RKO (cell line): ENCODE measurements at places on chromosomes 1 and 21.
A peak's percentile ranks its signal among the peaks of the same experiment; 100 is the strongest.

- no peak for DNase-seq
Observed at GRCh38 chr1:235724730-235725129, 75.1 kb upstream of the GNG4 start.

DNA sequence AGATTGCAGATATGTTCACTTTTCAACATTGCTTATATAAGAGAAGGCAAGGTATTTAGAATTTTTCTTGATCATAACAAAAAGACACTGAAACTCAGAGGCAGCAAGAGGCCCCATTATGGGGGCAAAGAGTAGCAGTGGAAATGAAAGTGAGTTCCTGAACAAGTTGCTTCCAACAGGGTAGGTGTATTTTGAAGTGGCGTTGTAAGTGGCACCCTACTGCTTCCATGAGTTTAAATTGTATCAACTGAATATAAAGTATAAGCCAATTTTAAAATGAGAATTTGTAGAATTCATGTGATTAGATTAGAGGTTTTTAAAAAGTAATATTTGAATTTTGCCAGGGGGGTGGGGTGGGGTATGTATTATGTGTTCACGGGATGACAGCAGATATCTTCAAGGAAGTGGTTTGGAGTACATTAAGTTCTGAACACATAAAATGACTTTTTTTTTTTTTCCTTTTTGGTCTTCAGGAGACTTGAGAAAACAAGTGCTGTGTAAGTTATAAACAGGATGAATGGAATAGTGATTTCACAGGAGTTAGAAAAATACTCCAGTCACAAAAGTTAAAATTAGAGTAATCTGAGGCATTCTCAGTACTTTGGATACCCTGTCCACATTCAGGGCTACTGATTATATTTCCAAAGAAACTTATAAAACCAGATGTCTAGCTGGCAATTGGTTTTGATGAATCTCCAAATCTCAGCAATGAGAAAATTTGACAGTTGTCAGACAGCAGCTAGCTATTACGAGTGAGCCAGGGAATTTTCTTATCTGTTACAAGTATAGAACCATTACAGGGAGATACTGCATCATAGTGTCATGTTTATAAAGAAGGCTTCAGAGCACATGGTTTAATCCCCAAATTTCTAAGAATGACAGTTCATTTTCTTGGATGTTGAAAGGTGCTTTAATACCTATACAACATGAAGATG lies 182.0 kb downstream of the ST6GALNAC3 start:
- DNase-seq, result no peak

GRCh38 chr1:89844241-89844807 lies 23.5 kb downstream of the LRRC8D start:
- DNase-seq, result peak; percentile 22

GRCh38 chr1:242216368-242216767 lies 217.5 kb upstream of the MAP1LC3C start:
- no peak for DNase-seq

DNA sequence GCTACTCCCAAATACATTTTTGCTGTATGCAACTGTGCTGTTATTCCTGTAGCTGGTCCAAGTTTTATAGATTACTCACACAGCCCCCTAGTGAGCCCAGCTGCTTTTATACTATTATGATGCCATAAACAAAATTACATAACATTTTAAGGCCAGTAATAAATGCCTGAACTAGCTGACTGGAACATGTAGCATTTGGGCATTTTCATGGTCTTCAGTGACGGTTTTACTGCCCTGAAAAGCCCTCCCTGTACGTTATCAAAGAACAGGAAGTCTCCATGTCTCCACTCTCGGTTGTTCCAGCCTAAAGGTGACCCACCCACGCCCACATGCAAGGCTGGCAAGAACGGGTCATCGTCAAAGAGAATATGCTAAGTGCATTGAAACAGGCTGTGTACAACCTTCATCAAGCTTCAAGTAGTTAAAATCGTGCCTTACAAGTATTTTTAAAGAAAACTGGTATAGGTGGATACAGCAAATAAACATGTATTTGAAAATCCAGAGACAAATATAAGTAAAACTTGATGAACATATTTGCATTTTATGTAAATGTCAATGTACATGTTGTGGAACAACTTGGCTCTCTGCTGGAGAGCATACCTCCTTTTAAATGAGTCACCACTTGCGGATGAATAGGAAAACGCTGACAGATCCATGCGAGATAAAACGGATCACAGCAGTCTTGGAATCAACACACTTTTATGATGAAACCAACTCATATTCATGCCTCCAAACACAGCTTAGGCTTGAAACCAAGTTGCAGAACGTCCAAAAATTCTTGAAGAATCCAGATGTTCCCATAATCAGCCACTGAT lies 520.5 kb downstream of the SMYD3 start:
- no peak for DNase-seq

GRCh38 chr1:184412472-184412871 lies 25.6 kb downstream of the C1orf21 start:
- DNase-seq, result no peak

- no peak for DNase-seq
Observed at GRCh38 chr1:229139331-229140118, 131.4 kb upstream of the RAB4A start.

DNA sequence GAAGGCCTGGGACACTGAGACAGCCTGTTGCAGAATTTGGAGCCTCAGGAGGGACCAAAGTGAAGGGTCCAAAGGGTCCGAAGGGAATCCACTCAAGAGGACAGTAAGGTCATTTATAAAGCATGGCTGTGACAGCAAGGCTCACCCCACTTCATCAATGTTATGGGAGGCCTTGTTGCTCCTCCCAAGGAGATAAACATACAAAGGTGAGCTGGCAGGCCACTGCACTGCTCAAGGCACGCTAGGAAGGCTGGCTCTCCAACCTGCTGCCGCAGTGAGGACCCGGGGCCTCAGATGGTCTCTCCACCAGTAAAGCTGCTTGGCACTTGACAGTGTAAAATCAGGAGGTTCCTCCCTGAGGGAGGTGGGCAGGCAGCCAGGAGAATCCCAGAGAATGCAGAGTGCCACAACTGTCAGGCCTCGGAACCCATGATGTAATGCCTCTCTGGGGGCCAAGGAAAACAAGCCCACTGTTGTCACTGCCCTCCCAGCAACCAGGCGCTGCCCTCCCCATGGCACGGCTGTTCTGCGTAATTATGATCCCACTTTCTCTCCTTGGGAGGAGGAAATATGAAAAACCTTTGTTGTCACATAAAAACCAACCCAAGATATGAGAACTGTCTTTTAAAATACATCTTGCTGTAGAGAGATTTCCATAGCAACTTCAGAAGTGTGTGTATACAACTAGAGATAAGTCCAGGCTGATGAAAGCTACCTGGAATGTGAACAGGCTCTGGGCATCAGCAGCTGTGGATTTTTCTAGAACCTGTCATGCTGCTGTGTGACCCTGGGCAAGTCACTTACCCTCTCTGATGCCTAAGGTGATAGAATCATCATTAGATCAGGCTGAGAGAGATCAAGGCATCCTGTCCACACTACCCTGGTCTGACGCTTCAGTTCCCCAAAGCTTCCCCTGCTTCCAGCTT lies 102.5 kb downstream of the KCNN3 start:
- no peak for DNase-seq

- no peak for DNase-seq
Observed at GRCh38 chr1:165605246-165605645, 25.8 kb upstream of the MGST3 start.

GRCh38 chr1:209761011-209761635 lies 5.3 kb downstream of the TRAF3IP3 start:
- no peak for DNase-seq

DNA sequence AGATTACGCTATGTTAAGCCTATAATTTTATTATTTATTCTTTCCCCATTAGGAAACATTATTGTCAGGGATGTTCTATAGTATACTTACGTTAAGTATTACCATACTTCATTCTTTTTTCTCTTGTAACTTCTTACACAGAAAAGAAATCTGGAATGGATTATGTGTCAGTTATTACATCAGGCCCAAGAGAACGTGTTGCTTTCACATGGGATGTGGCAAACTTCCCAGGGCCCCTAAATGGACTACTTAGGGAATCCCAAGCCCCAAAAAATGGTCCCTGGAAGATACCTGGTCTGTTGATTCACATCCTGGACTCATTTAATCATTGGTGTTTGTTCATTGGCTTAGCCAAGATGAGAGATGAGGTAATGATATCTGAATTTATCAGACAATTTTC lies 249.8 kb downstream of the NRIP1 start:
- no peak for DNase-seq

GRCh38 chr1:201751872-201752271 lies 77.1 kb upstream of the IPO9 start:
- no peak for DNase-seq
